CD8-positive, alpha-beta T cell (primary cell): ENCODE measurements at places on chromosomes 11 and 22.

DNA sequence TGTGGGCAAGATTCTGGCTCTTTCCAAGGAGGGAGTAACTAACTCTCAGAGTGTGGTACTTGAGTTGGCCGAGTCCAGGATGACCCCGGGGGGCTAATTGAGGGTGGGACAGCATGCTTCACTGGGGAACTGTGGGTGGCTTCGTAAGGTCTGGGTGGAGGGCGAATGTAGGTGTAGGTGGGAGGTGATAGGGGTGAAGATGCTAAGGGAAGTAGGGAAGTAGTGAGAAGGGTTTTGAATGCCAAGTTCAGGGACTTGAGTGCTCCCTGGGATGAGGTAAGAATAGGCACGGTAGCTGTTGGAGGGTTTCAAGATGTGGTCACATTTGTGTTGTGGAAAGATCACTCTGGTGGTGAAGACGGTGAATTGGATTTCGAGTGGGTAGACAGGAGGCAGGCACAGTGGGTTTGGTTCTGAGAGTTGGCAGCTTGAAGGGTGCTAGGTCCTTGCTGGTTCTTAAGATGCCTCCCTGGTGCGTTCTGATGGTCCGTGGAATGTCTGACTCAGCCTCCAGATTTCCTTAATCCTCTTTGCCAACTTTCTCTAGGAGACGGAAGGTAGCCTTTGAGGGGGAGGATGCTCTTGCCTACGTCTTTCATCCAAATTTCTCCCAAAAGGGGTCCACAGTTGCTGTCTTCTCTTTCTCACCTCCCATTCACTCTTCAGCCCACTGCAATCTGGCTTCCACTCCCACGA lies 2.5 kb upstream of the DNAL4 start:
- no peak for DNase-seq

- no peak for DNase-seq
Observed at GRCh38 chr11:86801364-86801763, 1.0 kb downstream of the PRSS23 start.

DNA sequence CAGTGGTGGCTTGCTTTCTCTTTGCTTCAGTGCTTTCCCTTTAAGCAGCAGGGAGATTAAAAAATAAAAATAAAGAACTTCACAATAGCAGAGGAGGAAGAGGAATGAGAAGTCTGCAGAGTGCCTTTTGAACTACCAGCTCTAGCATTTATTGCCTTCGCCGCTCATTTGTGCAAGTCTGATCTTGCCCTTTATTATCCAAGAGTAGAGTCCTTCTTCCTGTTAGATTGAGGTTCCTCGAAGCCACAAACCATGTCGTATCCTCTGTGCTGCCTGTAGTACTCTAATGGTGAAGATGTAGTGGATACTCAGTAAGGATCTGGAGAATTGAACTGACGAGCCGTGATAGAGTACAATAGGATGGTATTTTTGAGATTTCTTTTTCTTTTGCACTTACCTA lies 101.2 kb upstream of the RAG2 start:
- DNase-seq = no peak

- no peak for DNase-seq
Observed at GRCh38 chr11:64831411-64831891, 13.0 kb downstream of the CDC42BPG start.

- no peak for DNase-seq
Observed at GRCh38 chr11:103007521-103007920, 52.0 kb upstream of the MMP13 start.

DNA sequence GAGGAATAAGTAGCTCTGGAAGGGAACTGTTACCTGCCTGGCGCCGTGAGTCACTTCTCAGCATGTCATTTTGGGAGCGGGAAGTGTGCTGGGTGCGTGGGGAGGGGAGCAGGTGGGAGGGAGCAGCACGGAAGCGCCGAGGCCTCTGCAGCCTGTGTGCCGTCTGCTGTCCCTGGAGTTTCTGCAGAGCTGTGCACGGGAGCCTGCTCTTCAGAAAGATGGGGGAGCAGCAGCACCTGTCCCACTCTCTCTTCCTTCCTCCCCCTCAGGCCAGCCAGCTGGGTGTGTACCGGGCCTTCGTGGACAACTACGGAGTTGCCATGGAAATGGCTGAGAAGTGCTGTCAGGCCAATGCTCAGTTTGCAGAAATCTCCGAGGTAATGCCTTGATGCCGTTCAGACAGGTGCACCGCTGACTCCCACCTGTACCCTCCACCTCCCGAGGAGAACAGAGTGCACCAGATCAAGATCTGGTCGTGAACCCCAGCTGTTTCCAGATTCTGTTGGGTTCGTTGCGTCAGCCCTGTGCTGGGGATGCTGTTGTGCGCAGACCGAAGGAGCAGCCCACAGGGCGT lies 87.9 kb downstream of the BCR start:
- DNase-seq = no peak

GRCh38 chr11:77300695-77301094 lies 791 bp downstream of the GDPD4 start:
- no peak for DNase-seq

DNA sequence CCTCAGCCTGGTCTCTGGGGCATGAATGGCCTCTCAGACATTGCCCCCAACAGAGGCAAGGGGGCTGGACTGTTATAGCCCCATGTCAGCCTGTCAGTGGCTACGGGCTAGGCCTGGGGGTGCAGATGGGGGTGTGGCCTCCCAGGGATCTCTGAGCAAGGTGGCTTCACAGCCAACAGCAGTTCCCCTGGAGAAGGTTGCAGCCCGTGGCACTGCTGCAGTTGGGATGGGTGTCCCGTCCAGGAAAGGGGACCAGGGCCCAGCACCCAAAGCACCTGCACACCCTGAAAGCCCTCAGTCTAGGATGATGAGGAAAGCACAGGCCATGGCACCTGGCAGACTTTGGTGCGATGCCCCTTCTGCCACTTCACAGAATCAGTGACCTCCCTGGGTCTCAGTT lies 101.3 kb downstream of the TP53I11 start:
- no peak for DNase-seq

GRCh38 chr11:8220261-8221045 lies 43.2 kb downstream of the LMO1 start:
- no peak for DNase-seq

GRCh38 chr22:21829523-21829922 lies 37.9 kb downstream of the MAPK1 start:
- no peak for DNase-seq

DNA sequence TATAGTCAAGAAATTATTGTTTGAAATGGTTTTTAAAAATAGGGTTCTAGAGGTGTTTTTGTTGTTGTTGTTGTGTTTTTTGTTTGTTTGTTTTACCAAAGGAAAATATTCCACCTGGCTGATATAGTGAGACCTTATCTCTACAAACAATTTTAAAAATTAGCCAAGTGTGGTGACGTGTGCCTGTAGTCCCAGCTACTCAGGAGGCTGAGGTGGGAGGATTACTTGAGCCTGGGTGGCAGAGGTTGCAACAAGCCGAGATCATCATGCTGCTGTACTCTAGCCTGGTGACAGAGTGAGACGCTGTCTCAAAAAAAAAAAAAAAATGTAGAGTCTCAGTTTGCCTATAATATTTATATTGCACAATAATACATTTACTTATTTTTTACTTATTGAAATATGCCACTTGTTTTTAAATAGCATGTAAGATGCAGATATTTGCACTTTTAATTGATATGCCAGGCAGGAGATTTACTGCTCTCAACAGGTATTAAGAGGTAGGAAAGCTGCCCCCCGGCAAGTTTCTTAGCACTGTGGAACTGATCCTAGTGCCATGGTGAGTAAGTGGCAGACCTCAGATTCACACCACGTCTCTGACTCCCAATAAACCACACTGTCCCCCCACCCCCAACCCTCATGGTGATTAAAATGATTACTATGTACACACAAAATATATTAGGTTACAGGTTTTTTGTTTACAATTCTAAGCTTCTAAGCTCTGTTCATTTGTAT lies 157.4 kb downstream of the TEAD1 start:
- DNase-seq = no peak

DNA sequence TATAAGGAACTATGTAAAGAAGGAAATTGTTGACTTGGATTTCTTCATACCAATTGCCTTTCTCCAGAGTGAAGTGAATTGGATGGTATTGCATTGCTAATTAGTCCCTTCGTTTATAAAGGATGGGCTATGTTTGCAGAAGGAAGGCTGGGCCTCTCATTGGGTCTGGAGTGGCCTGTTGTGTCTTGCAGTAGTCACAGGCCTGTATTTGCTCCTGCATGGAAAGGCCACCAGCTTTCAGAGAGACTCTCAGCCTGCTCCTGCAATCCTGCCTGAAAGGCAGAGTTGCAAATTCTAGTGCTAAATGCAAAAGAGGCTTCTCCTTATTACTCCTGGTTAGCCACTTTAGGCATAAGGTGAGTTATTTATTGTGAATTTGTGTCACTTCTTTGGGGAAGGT lies 103.8 kb downstream of the EXT2 start:
- no peak for DNase-seq

- no peak for DNase-seq
Observed at GRCh38 chr11:113581713-113582112, 106.5 kb upstream of the DRD2 start.

GRCh38 chr11:1837171-1838076 lies 1.4 kb upstream of the TNNI2 start:
- peak; percentile 90 for DNase-seq

DNA sequence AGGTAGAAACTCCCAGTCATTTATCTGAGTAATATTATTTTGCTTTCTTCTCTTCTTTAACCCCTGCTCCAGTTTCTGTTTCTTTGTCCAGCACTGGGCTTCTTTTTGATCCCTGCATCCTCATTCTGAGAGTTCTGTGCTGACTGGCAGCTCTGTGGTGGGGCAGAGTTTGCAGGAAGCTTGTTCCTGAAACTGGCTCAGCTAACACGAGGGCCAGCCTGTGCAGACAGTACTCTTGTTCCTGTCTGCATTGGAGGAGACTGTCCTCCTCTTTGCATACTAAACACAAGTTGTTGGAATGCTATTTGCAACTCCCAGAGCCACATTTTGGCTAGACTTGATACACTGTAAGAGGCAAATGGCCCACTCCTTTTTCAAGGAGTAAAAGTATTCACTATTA lies 93.1 kb upstream of the HORMAD2 start:
- DNase-seq = no peak

DNA sequence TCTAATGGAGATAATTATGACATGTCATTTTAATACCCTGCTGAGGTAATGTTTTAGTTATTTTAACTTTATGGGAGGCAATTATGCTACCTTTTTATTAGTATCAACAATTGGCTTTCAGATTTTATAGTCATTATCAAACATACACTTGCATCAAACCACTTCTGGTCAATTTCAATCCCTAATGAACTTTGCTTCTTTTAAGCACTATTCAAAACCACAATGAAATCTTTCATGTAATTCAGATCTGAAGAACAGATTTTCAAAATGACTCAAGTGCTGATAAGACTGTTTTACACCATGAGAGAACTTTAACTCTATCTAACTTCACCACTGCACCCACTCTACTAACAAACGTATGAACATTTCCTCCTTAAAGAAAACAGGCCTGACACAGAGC lies 25.9 kb upstream of the CCDC34 start:
- no peak for DNase-seq

- no peak for DNase-seq
Observed at GRCh38 chr22:45084400-45084920, 74.7 kb upstream of the PHF21B start.

DNA sequence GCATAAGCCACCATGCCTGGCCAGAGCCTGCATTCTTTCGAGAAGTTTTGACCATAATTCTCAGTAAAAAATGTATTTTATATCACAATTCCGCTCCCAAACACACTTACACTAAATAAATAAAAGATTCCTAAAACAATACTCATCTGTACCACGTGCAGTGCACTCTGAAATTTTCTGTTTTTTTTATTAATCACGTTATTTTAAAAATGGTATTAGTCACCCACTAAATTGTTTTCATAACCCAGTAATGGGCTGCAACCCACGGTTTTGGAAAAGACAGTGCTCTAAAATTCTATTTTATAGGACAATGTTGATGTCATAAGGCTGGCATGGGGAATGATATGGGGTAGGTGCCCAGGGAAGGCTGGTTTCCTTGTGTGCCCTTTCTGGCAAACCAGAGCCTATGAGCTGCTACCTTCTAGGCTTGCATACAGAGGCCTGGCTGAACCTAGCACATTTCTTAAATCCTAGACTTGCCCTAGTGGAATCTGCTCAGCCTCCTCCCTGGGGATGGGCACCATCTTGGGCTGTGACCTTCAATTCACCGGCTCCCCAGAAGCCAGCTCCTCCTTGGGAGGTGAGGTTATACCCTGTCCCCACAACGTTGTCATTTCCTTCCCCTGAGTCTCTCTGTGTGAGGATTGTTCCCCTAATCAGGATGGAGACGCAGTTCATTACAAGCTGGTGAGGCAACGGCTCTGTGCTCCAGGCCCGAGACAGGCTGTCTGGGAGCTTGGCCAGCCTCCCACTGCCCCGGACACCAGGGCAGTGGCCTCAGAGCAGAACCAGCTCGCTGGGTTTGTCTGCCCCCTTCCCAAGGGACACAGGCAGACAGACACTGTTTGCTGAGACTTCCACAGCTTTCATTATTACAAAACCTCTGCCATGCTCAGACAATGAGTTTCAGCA lies 116.5 kb upstream of the NAV2 start:
- DNase-seq = no peak

DNA sequence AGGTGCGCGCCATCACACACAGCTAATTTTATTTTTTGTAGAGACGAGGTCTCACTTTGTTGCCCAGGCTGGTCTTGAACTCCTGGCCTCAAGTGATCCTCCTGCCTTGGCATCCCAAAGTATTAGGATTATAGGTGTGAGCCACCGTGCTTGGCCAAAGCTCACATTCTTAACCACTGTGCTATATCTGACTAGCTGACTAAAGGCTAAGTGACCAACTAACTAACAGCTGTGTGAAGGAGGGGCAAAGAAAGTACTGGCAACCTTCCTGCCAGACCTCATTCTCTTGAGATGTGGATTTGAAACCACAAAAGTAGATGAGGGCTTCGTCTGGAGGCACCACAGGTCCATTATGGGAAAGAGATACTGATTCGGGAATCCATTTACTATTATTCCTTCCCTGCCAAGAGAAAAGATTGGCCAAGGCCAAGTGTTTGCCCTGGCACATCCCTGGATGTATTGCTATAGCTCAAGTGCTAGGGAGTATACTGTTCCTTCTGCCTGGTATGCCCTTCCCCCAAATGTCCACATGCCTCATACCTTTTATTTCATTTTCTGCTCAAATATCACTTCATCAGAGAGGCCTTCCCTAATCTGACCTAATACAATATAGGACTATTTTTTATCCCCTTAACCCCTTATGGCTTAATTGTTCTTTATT lies 52.7 kb upstream of the RRM1 start:
- no peak for DNase-seq

GRCh38 chr11:78991681-78992080 lies 417.0 kb upstream of the NARS2 start:
- DNase-seq = no peak

DNA sequence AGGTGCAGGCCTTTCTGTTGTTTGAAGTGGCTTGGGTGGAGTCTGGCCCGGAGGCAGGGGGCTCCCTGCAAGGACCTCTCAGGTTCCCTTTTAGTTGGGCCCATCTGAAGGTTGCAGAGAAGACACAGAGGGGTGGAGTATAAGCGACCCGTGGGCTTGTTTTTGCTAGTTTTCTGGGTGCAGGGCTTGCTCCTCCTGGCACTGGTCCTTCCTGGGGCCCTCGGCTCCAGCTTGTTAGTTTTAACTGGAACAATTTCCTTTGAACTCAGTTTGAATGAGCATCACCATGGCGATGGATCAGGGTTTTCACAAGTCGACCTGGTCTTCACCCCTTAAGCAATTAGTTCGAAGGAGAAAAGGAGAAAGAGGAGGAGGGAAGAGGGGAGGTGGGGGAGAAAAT lies 28.5 kb upstream of the OAF start:
- DNase-seq = no peak

- DNase-seq = no peak
Observed at GRCh38 chr22:27867953-27868731, 50.9 kb downstream of the PITPNB start.
